ENCODE measurements at places on chromosomes 5 and 9.
A peak's percentile ranks its signal among the peaks of the same experiment; 100 is the strongest.

DNA sequence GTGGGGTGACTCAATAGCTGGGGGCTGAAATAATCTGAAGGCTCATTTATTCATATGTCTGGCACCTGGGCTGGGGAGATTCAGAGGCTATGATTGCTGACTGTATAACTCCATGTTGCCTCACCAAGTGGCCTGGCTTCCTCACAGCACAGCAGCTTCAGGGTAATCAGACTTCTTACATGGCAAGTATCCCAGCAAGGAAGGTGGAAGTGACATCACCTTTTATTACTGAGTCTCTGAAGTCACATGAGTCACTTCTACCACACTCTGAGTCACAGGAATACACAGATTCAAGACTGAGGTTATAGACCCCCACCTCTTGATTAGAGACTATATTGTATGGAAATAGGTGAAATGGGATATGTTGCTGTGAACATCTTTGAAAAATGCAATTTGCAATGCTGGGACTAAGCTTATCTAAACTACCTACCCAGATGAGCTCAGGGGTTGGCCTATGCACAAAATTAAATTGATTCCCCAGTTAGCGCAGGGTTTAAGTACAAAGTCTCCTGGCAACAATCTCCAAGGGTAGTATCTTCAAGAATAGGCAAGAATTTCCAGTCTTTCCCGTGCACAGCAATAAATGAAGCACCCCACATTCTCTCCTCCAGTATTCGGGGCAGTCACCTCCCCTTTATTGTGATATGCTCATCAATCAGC lies 553.1 kb downstream of the LRRC70 start:
- no peak for DNase-seq

GRCh38 chr9:135882011-135882410 lies 25.3 kb downstream of the CAMSAP1 start:
- no peak for DNase-seq

GRCh38 chr5:89583534-89583933 lies 700.5 kb upstream of the MEF2C start:
- DNase-seq, result no peak

DNA sequence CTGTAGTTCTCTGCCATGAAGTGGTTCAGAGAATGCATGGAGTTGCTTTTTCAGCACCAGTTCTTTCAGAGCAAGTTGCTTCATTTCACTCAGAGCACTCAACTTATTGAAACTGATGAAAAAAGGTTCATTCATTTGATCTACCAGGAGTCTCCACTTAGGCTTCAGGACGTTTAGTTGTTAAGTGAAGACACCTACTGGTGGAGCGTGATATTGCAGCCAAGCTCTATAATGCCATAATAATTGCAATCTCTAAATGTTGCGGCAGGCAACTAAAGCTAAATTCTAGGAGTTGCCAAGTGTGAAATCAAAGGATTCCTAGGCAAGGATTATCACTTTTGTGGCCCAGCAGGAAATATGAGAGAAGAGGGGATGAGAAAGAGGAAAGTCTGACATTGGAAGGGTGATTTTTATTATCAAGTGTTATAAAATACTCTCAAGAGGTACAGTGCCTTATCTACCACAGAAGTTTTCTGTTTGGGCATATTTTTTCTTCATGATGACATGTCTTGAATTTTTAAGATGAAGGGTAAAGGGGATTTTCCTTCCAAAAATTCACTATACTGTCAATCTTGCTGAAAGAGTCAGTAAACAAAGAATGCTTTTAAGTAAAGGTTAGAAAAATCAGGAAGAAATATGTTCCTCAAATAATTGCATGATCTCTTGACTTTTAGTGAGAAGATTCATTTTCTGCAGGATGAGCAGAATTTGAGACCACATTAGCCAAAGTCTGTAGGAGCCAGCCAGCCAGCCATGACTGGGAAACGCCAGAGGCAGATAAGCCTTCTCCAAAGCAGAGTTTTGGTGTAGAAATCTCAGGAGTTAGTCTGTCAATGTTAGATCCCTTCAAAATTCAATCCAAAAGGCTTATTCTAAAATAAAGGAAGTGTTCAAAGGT lies 83.4 kb downstream of the SH3PXD2B start:
- DNase-seq, result peak; percentile 95

- DNase-seq, result no peak
Observed at GRCh38 chr9:127035423-127035822, 87.0 kb downstream of the ANGPTL2 start.

GRCh38 chr5:158463938-158464337 lies 605.0 kb upstream of the CLINT1 start:
- peak; percentile 38 for DNase-seq
